NCI-H345 (cell line): ENCODE measurements at places on chromosomes 11 and 22.
A peak's percentile ranks its signal among the peaks of the same experiment; 100 is the strongest.

- no peak for DNase-seq
Observed at GRCh38 chr11:96412761-96413381, 23.1 kb downstream of the JRKL start.

DNA sequence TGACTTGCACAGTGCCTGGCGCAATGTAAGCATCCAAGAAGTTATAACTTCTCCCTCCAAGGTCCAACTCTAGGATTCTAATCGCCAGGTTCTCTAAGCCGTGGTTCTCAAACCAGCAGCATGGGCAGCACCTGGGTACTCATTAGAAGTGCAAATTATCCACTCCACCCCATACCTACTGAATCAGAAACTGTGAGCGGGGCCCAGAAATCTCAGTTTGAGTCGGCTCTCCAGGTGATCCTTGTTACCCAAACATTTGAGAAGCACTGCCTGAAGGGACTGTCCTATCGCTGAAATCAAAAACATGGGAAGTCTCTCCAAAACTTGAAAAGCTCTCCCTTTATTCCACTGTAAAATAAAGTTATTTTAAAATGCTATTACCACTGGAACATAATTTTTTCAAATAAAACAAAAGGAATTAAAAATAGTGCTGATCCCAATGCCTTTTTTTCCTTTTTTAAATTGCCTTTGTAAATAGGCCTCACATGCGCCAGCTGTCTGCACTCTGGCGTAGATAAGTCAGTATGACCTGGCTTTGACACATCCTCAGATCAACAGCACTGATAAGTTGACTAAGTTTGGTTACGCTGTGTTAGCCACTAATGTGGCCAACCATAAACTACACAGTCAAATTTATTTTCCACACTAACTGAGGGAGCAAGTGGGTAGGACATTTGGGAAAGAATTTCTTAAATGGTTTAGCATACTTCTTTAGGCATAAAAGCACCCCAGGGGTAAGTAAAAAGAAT, 8.4 kb upstream of the CTR9 start:
- no peak for DNase-seq

DNA sequence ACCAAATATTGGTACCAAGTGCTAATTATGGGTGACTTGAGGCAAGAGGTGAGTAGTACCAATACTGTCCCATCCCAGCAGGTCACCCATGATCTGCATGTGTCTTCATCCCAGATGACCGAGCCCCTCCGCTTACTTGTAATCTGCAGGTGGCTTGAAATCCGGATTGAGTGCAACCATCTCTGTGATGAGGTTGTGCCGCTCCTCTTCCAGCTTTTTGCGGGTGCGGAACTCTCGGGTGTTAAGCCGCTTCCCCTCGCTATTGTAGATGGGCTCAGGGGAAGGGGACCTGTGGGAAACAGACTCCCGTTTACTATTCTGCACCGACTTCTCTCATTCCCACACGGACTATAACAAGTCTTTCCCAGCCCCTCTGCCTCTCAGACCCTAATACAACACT, 8.2 kb downstream of the SF1 start:
- DNase-seq: no peak

DNA sequence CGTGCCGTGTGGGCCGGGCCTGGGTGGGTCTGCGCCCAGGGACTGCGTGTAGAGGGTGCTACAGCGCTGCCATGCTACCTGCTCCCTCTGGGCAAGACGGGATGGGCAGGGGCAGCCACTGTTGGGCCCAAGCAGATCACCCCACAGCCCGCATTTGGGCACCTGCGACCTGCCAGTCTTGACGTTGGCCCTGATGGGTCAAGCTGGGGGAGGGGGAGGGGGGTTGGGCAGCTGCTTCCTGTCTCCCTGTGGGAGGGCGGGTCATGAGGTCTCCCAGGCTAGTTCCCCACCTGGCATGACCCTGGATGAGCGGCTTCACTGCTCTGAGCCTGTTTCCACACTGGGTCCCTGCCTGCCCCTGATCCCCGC, 2.8 kb upstream of the RPS19BP1 start:
- no peak for DNase-seq

- peak; percentile 90 for DNase-seq
Observed at GRCh38 chr11:236774-237767, at the start of gene PSMD13. Gene PSMD13 (plus strand): TSS chr11:236976. CDS start chr11:237050, 74 bp downstream.

DNA sequence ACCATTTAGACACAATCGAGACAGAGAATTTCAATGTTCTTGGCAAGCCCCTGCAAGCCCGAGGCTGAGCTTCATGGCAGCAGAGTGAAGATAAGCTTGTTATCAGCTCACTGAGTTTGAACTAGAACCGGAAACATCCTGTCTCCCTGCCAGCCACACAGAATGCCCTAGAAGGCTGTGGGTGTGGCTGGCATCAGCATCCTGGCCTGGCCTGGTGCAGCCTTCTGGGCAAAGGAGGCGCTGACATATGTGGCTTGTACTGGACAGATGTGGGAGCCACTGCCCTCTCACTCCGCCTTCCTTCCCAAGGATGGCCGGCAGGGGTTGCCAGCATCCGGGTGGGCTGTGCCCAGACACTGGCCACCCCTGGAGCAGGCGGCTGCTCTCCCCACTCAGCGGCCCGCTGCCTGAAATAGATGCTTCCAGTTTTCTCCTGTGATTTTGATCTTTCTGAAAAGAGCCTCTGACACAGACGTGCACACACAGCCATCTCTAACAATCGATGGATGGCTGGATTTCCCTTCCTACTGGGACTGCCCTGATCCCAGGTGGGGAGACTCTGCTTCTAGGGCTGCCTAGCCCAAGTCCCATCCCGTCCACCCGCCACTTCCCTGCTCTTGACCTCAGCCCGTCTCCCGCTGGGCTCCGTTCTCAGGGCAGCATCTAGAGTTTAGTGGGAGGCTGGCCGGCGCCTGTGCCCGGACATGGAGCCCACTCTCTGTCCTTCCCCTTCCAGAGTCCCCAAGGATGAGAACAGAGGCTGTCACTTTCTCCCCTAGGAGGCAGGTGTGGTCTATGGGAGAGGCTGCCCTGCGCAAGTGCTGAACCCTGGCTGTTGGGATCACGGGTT, 149.7 kb downstream of the CTTN start:
- DNase-seq: peak; percentile 73

DNA sequence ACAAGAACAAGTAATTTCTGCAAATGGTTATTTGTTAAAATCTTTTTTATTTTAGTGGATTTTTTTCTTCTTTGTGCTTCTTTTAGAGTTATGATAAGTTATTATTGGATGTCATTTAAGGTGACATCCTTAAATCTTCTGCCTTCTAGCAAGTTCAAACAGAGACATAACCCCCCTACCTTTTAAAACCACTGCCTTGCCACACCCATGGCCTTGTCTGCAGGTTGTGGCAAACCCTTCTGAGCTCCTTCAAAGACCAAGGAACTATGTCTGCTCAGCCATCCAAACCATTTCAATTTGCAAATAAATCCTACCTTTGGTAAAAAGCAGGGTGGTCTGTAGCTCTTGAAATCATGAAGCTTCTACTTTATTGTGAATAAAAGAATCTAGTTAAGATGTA, 241.6 kb downstream of the FAM76B start:
- no peak for DNase-seq

DNA sequence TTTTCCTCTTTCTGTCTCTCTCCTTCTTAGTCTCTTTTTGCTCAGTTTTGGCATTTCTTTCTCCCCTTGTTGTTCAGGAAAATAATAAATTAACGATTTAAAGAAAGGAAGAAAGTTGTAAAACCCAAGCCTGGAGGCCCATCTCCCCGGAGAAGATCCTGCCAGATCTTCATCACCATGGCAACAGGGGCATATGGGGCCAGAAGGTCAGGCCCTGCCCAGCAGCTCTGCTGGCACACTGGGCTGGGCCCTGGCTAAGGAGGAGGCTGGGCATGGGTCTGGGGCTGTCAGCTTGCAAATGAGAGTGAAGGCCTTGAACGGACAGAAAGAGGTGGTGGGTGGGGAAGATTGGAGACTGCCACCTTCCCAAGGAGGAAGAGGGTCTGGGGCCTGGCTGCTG, 2.8 kb downstream of the LRRC10B start:
- DNase-seq: no peak

- no peak for DNase-seq
Observed at GRCh38 chr11:76823481-76824028, 37.2 kb upstream of the ACER3 start.

GRCh38 chr11:96863520-96863919, 473.7 kb downstream of the JRKL start:
- DNase-seq: peak; percentile 3

- no peak for DNase-seq
Observed at GRCh38 chr11:34897171-34897870, 18.9 kb downstream of the APIP start.

DNA sequence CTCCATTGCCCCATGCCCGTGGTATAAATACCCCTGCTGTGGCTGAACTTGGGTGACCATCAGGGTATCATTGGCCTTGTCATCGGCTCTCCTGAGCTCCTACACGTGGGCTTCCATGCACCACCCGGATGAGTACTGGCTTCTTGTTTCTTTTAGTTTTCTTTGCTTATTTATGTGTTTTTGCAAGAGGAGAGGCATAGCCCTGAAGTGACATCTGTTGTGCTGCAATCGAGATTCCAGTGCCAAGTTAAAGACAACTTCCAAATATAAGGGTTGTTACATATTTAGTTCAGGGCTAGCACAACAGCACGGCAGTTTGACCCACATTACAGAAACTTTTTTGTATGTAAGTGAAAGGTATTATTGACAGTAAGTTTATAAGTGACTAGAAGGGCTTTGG, 1087.1 kb downstream of the TBC1D22A start:
- no peak for DNase-seq

GRCh38 chr22:44909241-44909640, 100.6 kb downstream of the PHF21B start:
- DNase-seq: no peak

- DNase-seq: no peak
Observed at GRCh38 chr11:44255406-44256071, 54.4 kb downstream of the ALX4 start.

DNA sequence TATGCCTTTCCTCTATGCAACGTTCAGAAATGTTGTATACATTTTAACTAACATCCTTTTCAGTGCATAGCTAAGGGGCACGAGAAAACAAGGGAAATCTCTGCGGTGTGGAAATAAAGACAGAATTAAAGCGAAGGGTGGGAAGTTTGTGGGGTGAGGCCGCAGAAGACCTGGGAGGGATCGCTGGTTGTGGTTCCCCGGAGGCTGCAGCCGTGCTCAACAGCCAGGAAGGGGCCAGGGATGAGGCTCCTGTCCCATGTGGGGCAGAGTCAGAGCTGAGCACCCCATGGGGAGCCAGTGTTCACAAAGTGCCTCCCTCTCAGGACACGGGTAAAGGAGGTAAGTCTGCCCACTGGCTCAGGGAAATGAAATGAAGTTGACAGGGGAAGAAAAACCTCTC, 67.5 kb downstream of the MYEOV start:
- no peak for DNase-seq

- DNase-seq: peak; percentile 31
Observed at GRCh38 chr11:44711787-44712608, 14.8 kb upstream of the TSPAN18 start.

GRCh38 chr22:28538922-28539321, 140.7 kb downstream of the TTC28 start:
- no peak for DNase-seq

GRCh38 chr11:65135633-65136145, 1.4 kb upstream of the SYVN1 start:
- no peak for DNase-seq

DNA sequence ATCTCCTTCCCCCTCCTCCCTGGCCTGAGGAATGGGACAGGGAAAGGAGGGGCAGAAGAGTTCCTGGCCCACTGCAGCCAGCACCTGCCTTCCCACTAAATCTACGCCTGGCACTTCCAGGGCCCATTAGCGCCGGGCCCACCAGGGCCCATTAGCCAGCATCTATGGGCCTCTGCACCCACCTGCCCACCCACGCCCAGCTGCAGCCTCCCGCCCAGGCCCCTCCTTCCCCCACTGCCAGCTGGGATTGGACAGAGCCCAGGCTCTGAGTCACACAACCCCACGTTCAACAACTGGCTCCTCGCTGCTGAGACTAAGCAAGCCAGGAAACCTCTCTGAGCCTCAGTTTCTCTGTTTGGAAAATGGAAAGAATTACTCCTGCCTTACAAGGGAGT, 48.7 kb downstream of the CYTH4 start:
- no peak for DNase-seq

- DNase-seq: no peak
Observed at GRCh38 chr11:45920531-45921477, 1.7 kb upstream of the LARGE2 start.

DNA sequence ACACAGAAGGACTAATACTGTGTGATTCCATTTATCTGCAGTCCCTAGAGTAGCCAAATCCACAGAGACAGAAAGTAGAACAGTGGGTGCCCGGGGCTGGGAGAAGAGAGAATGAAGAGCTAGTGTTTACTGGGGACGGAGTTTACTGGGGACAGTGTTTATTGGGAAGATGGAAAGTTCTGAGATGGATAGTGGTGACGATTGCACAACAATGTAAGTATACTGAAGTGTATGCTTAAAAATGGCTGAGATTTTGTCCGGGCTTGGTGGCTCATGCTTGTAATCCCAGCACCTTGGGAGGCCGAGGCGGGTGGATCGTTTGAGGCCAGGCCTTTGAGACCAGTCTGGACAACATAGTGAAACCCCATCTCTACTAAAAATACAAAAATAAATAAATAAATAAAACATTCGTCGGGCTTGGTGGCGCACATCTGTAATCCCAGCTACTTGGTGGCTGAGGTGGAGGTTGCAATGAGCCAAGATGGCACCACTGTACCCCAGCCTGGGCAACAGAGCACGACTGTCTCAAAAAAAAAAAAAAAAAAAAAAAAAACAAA, 132.4 kb downstream of the CTTN start:
- no peak for DNase-seq

DNA sequence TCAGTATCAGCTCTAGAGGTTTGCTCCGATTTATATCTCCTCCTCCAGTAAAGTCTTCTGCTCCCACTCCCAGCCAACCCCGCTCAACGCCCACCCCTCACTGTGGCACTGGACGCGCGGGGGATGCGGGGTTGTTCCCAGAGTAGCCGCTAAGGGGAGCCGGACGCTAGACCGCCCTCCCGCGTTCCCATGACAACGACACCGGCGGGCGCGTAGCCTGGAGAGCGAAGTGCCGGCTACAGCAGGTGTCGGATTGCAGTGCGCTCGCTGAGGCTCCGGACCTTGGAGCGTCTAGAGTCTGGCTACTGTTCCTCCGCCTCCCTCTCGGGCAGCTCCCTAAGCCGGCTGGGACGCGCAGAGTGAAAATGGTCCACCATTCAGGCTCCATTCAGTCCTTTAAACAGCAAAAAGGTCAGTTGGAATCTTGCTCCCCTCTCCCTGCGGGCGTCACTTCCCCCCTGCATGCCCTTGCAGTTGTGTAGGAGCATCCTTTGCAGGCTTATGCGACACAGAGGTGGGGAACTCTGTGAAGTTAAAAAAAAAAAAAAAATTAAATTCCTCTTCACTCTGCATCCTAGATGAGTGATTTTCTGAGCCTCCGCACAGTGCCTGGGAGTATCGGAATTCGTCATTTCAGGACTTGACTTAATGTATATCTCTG, at the start of gene ANO3:
ANO3 (plus strand) TSS at position 220 of the 661 bp plus-strand sequence; CDS start at position 366, 146 bp downstream.
- peak; percentile 87 for DNase-seq

- DNase-seq: no peak
Observed at GRCh38 chr11:13881226-13881905, 81.2 kb upstream of the SPON1 start.

GRCh38 chr22:37545703-37546436, 14.4 kb upstream of the CDC42EP1 start:
- no peak for DNase-seq
